ENCODE measurements at places on chromosomes 3 and 15.

DNA sequence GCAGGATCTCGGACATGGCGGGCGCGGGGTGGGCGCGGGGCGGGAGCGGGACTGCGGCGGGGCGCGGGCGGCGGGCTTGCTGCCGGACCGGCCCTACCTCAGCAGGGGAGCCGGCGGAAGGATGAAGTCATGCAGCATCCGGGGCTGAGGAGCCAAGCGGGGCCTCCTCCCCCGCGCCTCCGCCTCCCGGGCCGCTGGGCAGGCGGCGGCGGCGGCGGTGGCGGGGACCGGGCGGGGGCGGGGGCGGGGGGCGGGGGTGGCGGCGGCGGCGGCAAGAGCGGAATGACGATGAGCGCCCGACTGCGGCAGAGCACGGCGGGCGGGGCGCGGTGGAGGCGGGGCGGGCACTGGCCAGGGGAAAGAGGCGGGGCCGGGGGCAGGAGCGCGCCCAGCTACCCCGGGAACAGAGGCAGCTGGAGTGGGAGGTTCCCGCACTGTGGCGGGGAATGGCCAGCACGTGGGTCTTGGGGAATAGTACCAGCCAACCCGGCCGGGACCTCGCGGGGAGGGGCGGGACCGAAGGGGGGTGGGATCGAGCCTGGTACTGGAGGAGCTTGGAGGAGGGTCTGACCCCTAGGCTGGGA, at the start of gene CAMK2N2:
Gene CAMK2N2, minus strand, starts transcription at position 284 of the 584 bp plus-strand sequence. Its CDS starts 268 bp downstream, at position 16.
- DNase-seq, result no peak

DNA sequence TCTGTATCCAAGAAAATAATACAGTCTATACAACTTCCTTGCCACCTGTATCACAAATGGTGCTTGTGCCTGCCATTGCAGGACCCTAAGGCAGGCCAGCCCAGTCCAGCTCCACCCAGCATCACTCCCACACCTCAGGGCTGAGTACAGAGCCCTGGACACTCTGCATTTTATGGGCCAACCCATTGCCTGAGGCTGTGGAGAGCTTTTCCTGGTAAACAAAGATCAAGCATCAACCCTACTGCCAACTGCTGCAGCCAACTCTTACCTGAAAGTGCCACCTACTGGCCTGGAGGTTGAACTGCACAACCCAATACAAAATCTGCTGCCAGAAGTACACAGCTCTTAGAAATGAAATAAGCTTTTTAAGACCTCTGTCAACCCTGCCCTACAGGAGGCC, 1082.2 kb downstream of the NAALADL2 start:
- no peak for DNase-seq

GRCh38 chr3:165920984-165921383, 83.8 kb upstream of the BCHE start:
- no peak for DNase-seq

DNA sequence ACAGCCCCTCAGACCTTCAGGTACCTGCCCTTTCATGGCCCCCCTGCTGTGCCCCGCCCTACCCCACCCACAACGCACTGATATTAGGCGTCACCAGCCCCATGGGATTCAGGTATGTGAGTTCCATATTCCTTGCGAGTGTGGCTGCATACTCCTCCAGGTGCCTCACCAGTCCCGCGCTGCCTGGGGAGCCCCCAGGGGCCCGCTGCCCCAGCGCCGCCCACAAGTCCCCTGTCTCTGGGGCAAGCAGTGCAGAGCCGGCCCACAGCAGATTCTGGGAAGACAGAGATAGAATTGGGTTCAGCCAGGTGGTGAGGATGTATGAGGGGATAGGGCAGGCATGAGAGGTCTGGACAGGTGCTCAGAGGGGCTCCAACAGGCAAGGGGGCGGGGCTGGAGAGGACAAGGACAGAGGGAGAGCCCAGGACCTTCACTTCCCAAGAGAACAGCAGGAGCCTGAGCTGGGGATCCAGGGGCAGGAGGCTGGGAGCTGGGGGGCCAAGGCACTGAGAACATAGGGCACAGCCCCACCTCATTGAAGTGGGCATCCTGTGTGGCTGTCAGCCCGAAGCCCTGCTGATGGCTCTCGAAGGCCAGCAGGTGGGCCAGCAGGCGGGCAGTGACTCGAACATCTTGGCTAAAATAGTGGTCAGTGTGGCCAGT, 13.1 kb upstream of the SLC26A6 start:
- DNase-seq, result no peak

DNA sequence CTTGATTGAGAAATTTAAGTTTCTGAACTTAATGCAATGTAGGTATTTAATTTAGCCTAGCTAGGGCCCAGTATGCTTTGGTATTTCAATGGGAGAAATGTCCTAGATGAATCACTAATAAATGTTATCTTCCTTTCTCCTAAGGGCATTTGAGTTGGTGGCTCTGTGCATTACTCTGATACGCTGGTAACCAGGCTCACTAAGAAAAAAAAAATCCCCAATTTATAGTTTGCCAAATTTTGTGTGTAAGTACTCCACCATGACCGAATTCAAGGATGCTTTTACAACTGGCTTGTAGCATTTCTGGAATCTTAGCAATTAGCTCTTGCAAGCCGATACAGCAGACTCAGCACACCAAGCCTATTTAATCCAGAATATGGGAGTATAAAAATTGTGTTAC, 94.6 kb upstream of the LPP start:
- DNase-seq, result no peak

- DNase-seq, result no peak
Measured at GRCh38 chr15:72591361-72591760, 63.1 kb upstream of the GOLGA6B start.

GRCh38 chr3:52636673-52637072, 49.0 kb downstream of the PBRM1 start:
- DNase-seq, result no peak

GRCh38 chr3:67418426-67419217, 235.8 kb downstream of the SUCLG2 start:
- no peak for DNase-seq

Data from activated CD4-positive, CD25-positive, alpha-beta regulatory T cell (primary cell).